ENCODE measurements at places on chromosomes 2 and 18.

DNA sequence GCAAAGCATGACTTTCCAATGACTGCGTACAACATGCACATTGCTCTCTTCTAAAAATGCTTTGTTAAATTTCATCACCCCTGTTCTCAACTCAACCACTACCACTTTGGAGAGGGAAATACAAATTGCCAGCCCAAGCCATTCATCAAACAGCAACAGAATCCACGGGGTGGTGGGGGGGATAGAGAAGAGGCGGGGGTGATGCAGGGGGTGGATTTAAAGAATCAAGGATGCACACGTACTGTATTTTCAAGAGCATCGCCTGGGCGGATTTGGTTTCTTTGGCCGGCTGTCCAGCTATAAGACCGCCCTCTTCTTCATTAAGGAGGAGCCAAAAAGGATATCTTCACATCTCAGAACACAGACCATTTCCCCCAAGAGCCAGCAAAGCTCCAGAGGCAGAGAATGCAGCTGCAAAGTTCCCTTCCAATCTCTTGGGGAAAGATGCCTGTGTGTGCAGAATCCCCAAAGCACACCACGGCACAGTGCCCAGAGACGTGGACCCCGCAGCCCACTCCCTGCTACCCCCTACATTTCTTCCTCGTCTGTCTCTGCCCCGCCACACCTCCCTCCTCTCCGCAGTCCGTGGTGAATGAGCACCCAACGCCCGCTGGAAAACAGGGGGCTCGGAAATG, 977 bp downstream of the SLC8A1 start:
- peak; percentile 74 for DNase-seq

DNA sequence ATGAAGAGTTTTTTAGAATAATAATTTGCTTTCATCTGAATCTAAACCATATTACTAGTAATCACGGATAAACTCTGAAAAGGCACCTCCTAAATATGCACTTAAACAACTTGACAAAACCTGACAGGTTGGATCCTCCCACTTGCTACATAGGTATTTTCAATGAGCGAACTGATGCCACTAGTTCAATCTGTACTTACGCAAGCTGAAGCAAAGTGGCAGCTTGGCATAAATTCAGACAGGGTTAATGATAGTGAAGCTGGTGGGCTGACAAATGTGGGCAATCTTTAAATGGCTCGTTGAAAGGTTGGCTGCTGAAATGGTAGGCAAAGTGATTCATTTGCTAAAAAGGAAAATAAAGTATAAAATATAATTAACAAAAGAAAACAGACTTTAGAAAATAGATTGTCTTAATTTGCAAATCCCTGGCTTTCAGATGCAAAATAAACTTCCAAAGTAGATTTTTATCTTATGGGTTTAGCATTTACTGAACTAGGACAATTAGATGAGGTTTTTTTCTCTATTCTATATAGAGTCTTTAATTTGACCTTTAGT, 1713.5 kb upstream of the SLC39A10 start:
- no peak for DNase-seq

DNA sequence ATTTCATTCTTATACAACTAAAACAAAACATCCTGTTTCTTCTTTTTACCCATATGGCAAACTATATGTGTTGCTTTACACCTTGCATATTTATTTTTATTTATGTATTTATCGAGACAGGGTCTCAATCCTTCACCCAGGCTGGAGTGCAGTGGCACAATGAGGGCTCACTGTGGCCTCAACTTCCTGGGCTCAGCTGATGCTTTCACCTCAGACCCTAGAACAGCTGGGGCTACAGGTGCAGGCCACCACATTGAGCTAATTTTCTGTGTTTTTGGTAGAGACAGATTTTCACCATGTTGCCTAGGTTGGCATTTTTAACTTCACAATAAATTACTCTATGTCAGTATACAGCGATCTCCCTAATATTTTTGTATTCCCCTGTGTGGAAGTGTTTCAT, 522.0 kb downstream of the MBD2 start:
- no peak for DNase-seq

DNA sequence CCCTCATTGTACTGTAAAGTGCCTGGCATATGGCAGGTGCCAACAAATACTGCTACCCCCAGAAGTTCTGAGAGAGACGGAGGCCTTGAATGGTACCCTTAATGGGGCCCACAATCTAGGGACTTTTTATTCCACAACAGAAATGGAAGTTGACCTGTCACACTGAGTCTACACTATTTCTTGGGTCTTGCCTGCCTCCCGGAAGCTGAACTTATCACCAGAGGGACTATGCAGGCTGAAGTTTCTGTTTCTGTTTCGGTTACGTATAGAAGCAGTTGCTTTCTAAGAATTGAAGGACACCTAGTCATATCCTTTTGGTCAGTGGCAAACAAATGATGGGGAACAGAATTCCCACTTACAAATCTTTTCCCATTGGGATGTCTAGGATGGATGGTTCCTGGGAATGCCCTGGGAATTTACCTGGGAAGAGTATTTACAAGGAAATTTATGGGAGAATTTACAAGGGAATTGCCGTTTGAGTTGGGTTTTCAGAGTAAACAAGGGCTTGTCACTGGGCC, 74.2 kb downstream of the HS1BP3 start:
- no peak for DNase-seq

DNA sequence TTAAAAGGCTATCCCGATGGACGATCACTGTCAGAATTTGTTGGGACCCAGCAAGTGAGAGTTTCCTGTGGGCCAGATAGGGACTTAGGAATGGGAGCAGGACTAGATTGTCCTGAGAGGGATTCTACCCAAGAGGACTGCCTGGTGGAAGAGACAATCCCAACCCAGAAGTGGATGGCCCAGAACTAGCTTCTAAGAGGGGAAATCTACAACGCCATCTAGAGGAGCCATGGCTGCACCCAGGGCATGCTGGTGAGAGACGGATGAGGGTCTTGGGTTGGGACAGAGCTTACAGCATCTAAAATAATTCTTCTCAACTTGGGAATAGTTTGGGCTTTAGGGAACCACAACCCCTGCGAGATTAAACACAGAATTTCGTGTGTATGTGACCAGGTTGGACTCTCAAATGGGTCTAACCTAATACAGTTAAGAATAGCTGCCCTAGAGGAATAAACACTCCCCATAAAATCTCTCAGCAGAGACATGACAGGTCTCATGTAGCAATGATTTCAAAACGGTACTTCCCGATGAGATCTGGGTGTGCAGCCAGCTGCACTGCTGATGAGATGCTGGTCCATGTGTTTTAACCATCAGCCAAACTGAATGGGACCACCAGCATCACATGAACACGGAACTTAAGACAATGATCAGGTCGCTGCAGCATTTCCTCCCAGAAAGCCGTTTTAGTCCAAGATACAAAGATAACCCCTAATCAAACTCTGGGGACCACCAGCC, 50.8 kb downstream of the CCBE1 start:
- no peak for DNase-seq

GRCh38 chr18:31401156-31402025, 24.8 kb downstream of the DSG4 start:
- no peak for DNase-seq

DNA sequence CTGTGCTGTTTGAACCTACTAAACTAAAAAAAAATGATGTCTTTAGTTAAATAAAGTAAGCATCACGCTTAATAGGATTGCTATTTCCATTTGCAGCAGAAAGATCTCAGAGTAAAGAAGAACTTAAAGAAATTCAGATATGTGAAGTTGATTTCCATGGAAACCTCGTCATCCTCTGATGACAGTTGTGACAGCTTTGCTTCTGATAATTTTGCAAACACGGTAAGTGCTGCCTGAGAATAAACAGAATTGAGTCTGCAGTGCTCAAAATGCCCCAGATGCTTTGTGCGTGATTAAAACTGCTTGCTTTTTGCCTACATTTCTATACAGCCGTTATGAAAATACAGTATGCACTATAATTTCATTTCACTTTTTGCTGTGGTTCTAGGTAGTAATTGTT, 3.9 kb downstream of the CDCA7 start:
- no peak for DNase-seq

All from right forelimb (tissue), 1 donor.